ENCODE measurements at places on chromosomes 12 and 14.
A peak's percentile ranks its signal among the peaks of the same experiment; 100 is the strongest.

GRCh38 chr12:10086387-10086786 is 12.4 kb downstream of the CLEC1A start:
- no peak for DNase-seq

DNA sequence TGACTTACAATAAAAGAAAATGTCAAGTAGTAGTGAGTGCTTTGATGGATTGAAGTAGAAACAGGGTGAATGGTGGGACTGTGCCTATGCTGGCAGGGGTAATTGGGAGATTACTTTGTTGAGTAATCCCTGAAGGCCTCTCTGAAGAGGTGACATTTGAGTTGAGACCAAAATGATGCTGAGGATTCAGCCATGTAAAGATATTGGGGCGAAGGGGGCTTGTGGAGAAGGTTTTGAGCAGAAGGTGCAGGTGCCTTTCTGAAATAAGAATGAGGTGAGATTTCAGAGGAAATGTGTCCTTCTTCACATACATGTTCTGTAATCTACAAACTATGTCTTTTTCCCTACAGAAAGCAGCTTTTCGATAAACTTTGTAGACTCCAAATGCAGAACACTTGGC is 8.0 kb downstream of the GNG2 start:
- no peak for DNase-seq

DNA sequence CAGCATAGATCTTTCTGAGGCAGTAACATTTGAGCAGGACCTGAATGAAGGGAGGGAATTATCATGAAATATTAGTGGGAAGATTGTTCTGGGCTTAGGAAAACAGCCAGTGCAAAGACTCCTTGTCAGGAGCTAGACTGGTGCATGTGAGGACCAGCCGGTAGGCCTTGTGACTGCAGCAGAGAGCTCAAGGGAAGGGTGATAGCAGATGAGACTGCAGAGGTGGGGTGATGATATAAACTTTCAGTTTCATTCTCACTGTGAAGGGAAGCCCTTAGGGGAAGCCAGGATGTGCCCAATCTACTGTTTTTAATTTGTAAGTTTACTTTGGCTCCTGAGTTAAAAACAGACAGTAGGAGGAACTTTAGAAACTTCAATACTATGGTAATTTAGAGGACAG is 12.4 kb downstream of the IL22 start:
- DNase-seq = peak; percentile 10

- DNase-seq = no peak
Measured at GRCh38 chr14:68366656-68367055, 426.2 kb downstream of the ZFP36L1 start.

GRCh38 chr12:88273875-88274274 is 131.8 kb downstream of the TMTC3 start:
- no peak for DNase-seq

DNA sequence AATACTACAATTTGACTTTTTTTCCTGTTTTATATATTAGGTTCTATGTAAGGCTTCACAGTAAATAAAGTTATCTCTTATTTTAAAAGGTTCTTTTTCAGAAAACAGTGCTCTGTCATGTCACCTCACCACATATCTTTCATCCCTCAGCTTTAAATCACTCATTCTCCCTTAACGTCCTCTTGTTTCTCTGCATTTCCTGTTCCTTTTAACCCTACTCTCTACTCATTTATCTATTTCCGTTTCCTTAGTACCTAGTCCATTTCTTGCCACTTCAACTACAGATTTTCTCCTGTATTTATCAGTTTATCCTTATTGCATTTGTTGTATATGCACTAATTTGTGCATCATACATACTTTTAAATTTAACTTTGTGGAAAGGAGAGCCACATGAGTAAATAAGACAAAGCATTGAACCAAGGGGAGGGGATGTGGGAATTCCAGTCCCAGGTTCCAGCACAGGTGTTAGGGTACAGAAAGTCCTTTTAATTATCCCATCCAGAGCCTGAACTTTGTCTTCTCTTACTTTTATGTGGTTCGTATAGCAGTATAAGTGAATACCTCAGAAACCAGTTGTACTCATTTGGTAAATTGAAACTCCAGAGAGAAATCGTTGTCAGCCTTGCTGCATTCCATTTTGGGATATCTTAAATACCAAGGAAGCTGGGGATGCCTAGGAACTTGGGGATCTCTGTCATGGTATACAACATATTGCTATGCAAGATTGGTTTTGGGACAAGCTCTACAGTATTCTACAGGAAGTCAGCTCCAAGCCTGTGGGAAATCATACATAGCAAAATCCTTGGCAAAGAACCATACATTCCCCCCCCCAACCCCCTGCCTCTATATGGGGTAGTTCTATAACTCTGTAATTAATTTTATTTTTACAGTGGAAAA is 120.5 kb downstream of the DIP2B start:
- DNase-seq = no peak

- no peak for DNase-seq
Measured at GRCh38 chr14:99391671-99392070, 89.0 kb downstream of the SETD3 start.

DNA sequence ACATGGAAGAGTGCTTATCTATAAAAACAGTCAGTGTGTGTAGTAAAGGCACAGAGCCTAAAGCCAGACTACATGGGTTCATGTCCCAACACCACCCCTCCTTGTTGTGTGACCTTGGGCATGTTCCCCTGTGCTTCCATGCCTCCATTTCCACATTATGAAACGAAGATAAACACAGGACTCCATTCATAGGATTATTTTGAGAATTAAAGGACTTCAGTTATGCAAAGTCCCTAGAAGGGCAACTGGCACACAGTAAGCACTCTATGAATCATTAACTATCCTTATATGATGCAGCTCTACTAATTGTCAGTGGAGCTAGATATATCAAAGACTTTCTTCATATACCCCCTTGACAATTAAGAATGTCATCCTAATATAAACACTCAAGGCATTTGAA is 17.8 kb downstream of the IFNG-AS1 start:
- DNase-seq = no peak

DNA sequence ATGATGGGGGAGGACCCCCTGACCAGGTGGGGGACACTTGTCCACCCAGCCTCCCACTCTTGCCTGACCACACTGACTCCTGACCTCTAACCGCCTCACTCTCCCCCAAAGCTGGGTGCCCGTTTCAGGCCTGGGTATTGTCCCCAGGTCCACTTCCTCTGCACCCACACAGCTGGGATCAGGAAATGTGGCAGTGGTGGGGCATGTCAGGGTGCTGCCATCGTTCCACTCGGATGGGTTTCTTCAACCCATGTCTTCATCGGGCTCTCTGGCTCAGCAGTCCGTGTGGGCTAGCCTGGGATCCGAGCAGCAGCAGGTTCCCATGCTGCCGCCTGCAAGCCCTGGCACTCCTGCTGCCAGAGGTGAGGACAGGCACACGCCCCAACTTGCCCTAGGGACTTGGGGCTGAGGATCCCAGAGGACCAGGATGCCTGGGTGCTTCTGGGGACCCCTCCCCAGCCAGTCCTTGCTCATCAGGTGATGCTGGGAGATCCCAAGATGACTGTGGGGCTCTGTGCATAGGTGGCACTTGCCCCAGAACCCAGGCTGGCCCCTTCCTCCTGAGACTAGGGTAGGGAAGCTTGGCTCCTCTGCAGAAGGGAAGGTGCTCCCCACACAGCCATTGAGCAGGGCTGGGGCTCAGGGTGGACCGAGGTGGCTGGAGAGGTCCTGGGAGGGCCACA is 2.9 kb upstream of the CLBA1 start:
- no peak for DNase-seq

DNA sequence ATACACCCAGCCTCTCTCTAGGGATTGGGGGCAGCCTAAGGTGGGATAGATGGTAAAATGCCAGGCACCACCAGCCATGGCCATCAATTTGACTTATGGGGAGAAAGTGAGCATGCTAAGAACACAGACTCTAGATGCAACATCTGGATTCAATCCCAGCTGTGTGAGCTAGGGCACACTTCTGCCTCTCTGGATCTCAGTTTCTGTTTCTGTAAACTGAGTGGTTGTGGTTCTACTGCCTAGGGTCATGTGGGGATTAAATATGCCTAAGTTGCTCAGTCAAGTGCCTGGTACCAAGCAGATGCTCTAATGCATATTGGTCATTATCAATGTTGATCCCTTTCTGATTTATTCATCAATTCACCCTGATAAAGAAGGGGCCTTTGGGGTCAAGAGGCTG is 12.6 kb upstream of the OAS1 start:
- DNase-seq = no peak

Measured in activated T-helper 1 cell treated with Interleukin-2 at 50 U/mL for 16 hours (primary cell).